Amniotic stem cell (primary cell): ENCODE measurements at places on chromosomes 3 and 15.

DNA sequence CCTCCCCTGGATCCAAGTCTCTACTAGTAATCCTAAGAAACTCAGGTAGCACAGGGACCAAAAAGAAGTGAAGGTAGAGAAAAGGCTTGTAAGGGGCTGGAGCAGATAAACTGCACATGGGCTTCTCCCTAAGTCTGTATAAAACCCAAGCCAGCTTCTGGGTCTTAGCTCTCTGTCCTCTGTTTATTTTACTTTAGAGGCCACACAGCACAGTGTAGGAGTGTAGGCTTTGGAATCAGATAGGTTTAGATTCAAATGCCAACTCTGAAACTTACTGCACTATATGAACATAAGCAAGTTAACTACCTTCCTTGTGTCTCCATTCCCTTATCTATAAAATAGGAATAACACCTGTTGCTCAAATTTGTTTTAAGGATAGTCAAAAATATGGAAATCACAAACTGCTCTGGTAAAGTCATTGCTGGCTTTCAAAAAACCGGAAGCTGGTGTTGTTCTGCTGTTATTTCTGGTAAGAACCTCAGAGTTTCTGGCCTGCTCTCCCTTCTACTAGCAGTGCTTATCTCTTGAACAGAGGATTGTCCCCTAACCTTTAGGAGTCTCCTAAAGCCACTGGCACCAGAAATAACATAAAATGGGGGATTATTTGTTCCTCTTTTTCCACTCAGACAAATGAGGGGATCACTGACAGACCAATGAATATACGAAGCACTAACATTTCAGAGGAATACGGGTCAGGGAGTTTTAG, 33.8 kb downstream of the PIK3R4 start:
- DNase-seq = no peak

DNA sequence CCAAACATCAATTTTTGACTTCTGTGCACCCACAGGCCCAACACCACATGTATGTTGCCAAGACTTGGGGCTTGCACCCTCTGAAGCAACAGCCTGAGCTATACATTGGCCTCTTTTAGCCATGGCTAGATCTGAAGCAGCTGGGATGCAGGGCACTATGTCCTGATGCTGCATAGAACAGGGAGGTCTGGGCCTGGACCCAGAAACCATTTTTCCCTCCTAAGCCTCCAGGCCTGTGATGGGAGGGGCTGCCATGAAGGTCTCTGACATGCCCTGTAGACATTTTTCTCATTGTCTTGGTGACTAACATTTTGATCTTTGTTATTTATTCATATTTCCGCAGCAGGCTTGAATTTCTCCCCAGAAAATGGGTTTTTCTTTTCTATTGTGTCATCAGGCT, 330.0 kb downstream of the PYDC2 start:
- no peak for DNase-seq

DNA sequence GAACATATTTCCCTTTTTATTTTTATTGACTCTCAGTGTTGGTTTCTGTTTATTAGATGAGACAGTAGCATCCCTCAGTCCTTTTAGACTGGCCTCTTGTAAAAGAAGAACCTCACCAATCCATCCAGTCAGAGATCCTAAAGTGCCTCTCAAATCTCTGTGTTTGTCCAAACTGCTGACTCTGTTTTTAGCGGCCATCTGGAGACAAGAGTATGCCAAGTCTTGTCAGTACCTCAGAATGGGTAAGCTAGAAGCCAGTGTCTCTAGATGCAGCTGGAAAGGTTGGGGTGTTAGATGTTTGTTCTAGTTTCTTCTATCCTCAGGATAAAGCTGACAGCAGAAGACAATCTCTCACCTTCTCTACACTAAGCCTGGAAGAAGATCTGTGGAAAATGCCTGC, 537.7 kb upstream of the ZNF385D start:
- no peak for DNase-seq

DNA sequence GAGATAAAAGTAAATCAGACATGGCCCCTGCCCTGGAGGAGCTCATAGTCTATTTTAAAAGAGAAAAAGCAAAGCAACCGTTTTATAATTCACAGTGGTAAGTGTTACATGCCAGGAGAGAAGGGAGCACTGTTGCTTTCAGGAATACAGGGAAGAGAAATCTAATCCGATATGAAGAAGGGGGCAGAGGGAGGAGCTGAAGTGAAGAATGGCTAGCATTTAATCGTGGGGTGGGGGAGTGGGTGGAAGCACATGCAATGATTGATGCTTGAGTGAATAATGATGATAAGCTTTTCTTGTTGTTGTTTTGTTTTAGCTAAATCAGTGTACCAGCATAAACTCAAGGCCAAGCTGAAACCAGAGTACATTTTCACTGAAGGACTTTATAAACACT, 629.5 kb downstream of the MAGI1 start:
- no peak for DNase-seq

DNA sequence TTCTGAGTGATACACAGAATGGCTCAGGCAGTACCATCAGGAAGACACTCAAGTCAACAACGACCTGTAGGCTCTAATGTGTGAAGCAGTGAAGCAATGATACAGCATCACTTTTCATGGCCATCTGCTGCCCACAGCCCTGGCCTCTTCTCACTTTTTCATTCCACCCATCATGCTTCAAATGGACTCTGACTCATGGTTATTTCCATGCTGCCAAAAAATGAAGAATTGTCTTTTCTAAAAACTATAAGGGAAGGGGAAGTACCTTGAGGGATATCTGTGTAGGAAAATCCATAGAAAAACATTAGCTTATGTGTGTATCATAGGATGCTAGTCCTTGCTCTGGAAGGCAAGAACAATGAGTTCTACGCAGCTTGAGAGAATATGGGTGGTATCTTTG, 11.5 kb downstream of the HGD start:
- DNase-seq = no peak
